Activated T-helper 17 cell treated with anti-CD3 and anti-CD28 coated beads, Interleukin-2, amount 50 U/mL, for 72 hours (primary cell): ENCODE measurements at places on chromosomes 12 and 14. TPM values are rescaled to one million over a fixed set of nuclear protein-coding genes. Genes with fewer than 3 reads are reported as not detected.

DNA sequence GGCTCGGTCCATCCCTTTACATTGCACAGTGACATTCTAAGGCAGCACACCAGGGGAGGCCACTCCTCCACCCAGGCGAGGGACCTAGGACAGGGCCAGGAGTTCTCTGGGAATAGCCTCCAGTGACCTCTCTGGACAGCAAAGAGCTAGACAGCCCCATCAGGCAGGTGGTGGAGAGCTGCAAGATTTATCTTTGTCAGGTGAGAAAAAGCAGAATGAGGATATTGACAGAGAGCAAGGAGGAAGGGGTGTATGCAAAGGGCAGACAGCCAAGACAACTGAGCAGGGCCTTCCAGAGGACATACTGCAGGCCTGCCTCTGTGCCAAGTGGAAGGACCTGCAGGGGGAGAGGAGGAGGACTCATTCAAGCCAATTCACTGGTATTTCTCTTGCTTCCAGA, 112.4 kb upstream of the MAX start:
- ATAC-seq: no peak
- no peaks in the 10 kb centered on the region for H3K27me3 ChIP-seq
- peaks cover 6% of the 10 kb centered on the region for H3K36me3 ChIP-seq
- H3K27ac ChIP-seq: no peak overlapping the region

- ATAC-seq: peak; percentile 63
- H3K36me3 ChIP-seq: no peaks in the 10 kb centered on the region
Measured at GRCh38 chr14:80978403-80978802, 23.0 kb downstream of the TSHR start.

DNA sequence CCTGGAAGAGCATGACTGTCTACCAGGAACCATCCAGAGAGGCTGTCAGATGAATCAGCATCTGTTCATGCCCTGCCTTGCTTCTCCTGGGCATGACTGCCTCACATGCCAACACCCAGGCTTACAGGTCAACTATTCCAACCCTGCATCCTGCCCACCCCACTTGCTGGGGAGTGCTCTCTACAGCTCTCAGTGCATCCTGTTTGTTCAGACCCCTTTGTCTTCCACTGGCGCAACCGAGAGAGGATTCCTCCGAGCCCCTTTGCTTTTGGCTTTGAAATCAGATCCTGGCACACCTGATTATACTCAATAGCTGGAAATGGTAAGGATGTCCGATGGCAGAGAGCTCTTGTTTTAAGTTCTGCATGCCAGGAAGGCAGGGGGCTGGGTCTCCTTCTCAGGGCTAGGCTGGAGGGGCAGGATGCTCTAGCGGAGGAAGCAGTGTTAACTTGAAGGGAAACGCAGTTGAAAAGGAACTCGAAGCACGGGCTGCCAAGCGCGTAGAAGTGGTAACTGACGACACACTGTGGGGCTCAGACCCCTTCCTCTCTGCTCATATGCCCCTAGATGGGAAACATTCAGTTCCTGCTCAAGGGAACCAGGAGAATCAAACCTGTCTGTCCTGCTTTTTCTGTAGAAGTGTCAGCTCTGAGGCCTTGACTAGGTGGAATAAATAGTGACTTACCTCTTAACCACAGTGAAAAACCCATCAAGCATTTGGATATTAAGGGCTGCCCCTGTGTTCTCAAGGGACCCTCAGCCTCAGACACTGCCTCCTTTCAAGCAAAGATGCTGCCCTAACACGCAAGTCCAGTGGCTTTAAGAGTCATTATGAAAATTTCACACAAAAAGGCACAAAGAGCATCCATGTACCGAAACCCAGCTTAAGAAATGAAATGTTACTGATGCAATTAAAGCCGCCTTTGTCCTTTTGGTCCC, 297.5 kb downstream of the ZFP36L1 start:
- H3K27me3 ChIP-seq: no peaks in the 10 kb centered on the region
- ATAC-seq: no peak
- no peak overlapping the region for H3K4me3 ChIP-seq
- no peak overlapping the region for H3K27ac ChIP-seq
- no peaks in the 10 kb centered on the region for H3K4me1 ChIP-seq
- H3K36me3 ChIP-seq: no peaks in the 10 kb centered on the region

The HOXC10 gene
- not detected for total RNA-seq

The SYCP3 gene
- 0.42 TPM for total RNA-seq

GRCh38 chr14:60721326-60722106, 2.6 kb downstream of the SIX4 start:
- peak overlapping the region; percentile 84 for H3K4me3 ChIP-seq
- peak; percentile 38 for ATAC-seq
- peaks cover 7% of the 10 kb centered on the region for H3K4me1 ChIP-seq
- no peak overlapping the region for H3K27ac ChIP-seq
- no peaks in the 10 kb centered on the region for H3K36me3 ChIP-seq

GRCh38 chr12:88266806-88267360, 124.8 kb downstream of the TMTC3 start:
- H3K4me1 ChIP-seq: no peaks in the 10 kb centered on the region
- H3K27me3 ChIP-seq: peaks cover 3% of the 10 kb centered on the region
- no peak overlapping the region for H3K27ac ChIP-seq
- no peak overlapping the region for H3K4me3 ChIP-seq

DNA sequence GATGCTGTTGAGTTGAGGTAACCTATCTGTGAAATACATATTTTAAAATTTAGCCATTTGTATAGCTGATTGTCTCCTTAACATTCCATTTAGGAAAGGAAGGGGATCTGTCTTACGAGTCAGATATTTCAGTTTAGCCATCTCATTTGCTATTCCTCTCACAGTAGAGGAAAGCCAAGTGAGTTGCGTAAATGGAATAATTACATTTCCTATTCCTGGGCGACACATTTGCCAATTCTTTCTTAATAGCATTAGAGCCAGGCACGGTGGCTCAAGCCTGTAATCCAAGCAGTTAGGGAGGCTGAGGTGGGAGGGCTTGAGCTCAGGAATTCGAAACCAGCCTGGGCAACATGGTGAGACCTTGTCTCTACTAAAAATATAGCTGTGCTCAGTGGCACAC, 116.3 kb downstream of the TMX1 start:
- H3K4me3 ChIP-seq: no peak overlapping the region
- H3K4me1 ChIP-seq: no peaks in the 10 kb centered on the region
- no peak for ATAC-seq
- no peaks in the 10 kb centered on the region for H3K36me3 ChIP-seq
- H3K27ac ChIP-seq: no peak overlapping the region

The ENDOU gene
- not detected for total RNA-seq

DNA sequence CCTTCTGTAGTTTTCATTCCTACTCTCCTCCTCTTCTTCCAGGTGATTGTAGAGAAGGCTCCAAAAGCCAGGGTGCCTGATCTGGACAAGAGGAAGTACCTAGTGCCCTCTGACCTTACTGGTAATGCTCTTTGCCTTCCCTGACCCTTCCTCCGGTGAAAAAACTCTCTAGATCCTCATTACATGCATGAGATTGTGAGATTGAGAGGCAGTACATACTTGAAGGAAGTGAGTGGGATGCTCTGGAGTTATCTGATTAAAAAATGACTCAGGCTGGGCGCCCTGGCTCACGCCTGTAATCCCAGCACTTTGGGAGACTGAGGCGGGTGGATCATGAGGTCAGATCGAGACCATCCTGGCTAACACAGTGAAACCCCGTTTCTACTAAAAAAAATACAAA, 5.3 kb downstream of the GABARAPL1 start:
- H3K4me1 ChIP-seq: peaks cover 16% of the 10 kb centered on the region
- no peak overlapping the region for H3K27ac ChIP-seq
- no peak for ATAC-seq
- H3K36me3 ChIP-seq: peaks cover 53% of the 10 kb centered on the region
